ENCODE measurements at places on chromosomes 3 and 15.
A peak's percentile ranks its signal among the peaks of the same experiment; 100 is the strongest.

- DNase-seq = peak; percentile 47
Measured at GRCh38 chr3:46496746-46497555, 825 bp upstream of the RTP3 start.

- DNase-seq = no peak
Measured at GRCh38 chr3:53999725-54000124, 108.1 kb upstream of the SELENOK start.

DNA sequence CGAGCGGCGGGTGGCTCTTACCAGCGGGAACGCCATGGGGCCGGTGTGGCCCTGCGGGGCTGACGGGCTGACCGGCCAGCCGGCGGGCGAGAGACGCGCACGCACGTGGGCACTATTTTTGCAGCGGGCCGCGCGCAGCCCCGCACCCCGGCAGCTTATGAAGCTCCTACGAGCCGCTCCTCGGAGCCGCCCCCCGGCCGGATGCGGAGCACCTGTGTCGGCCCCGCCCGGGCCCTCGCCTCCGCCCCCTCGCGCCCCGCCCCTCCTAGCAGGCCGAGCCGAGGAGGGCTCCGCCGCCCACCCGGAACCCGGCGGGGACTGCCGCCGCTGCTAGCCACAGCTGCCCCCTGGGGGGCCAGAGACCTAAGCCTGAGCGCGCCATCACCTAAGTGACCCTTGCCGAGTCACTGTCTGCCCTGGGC lies 683 bp upstream of the CPEB1 start:
- no peak for DNase-seq

DNA sequence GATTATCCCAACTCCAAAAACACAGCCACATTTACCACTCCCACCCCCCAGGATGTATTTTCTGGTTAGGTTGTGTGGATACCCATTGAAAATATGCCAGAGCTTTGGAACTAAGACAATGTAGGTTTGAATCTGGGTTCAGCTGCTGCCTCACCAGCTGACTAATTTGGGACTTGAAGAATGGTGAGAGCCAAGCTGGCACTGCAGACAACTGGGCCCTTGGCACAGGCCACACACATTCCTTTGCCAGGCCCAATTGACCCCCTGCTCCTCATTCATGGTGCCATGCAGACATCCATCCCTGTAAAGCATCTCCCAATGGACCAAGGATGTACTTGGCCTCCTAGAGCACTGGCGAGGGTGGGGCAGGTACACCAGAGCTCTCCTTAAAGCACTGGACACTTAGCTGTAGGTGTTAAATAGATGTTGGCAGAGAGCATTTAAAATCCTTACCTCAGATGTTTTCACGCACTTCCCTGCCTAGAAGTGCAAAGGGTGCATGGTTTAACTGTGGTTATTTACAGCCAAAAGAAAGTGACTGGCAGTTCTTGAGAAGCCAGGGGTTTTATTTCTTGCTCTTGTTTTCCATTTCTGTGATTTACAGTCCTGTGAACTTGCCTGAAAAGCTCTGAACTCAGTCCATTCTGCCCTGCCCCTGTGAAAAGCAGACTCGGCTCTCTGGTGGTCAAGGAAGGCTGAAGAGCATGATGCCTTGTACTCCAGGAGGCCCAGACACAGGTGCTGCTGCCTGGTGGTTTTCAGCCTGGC lies 138.5 kb downstream of the CLSTN2 start:
- DNase-seq = no peak

- DNase-seq = no peak
Measured at GRCh38 chr3:107412376-107412775, 35.1 kb downstream of the CCDC54 start.

DNA sequence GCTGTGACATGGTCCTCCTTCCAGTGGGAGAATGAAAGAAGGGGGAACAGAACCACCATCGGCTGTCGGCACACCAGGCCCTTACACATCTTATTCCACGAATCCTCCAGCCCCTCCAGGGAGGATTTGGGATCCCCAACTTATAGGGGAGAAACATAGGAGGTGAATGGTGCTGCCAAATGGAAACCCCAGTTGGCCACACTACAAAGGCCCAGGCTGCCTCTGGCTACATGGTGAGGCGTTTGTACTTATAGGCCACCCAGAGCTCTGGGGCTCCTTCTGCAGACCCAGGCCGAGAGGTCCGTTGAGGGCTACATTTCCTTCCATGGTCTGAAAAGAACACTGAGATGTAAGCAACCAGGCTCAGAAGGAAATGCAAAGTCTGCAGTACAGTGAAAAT lies 12.0 kb downstream of the AMOTL2 start:
- DNase-seq = no peak

- DNase-seq = no peak
Measured at GRCh38 chr3:65030847-65031463, 343.2 kb upstream of the ADAMTS9 start.

Measured in right lobe of liver (tissue), 6 donors.